Lung microvascular endothelial cell (primary cell): ENCODE measurements at places on chromosomes 13 and 19. TPM values are rescaled to one million over a fixed set of nuclear protein-coding genes. Genes with fewer than 3 reads are reported as not detected.

DNA sequence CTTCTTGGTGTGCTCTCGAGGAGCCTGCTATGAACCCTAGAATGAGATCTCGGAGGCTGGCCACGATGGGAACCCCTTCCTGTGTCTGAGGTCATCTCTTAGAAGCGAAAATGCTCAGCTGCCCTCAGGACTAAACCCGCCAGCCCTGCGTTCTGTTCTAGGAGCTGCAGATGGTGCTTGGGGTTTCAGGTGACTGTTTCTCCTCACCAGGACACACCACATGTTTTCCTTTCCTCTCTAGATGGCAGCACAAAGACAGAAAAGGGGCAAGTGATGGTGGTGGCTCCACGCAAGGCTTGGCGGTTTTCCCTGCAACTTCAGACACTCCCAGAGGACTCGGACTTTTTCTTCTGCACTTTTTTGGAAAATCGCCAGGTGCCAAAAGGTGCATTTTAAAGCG lies 60.1 kb downstream of the RNASEH2B start:
- no peak for DNase-seq

DNA sequence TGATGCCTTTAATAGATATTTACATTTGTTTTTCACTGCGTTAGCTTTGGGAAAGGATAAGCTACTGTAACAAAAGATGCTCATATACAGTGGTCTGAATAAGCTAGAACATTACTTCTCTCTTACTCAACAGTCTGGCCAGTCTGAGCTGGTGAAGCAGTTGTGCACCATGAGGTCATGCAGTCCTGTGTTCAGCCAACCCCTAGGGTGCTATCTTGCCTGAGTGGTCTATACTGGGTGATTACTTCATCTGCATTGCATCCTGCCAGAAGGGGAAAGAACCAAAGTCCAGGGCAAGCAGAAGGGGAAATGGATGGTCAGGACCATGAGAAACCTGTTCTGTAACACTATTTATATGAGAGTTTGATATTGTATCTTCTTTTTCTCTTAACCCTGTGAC lies 31.5 kb downstream of the ERCC5 start:
- peak; percentile 23 for DNase-seq

DNA sequence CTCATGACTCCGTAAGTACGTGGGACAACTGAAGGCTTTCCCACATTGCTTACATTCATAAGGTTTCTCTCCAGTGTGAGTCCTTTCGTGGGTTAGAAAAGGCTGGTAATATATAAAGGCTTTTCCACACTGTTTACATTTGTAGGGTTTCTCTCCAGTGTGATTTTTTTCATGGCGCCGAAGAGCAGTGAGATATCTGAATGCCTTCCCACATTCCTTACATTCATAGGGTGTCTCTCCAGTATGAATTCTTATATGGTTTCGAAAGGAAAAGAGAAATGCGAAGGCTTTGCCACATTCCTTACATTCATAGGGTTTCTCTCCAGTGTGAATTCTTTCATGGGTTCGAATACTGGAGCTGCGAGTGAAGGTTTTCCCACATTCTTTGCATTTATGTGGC lies 29.5 kb downstream of the ZNF490 start:
- DNase-seq, result no peak

DNA sequence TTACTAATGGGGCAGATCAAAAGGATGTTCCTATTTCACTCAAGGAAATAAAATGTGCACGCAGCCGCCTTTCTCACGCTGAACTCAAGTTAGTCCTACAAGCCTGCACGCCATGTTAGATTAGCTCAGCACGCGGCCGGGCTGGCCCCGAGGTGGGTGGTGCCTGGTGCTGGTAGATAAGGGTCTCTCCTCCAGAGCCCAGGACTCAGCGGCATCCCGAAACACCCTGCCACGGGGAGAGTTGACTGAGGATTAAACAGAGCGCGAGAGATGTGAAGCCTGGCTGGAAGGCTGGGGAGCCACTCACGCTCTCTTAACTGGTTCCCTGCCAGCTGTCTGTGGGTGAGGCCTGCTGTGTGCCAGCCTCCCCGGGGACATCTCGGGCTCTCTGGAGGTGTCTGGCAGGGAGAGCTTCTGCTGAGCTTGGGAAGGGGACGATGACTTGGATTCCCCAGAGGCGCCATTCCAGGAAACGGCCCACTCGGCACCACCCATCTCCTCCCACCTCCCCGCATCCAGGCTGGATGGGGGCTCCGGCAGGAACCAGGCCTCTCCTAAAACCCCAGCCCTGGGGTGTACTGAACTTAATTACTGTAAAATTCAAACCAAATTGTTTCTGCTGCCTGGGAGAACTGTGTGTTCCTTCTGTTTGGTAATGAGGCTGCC lies 122.2 kb downstream of the KDM4B start:
- DNase-seq, result no peak

DNA sequence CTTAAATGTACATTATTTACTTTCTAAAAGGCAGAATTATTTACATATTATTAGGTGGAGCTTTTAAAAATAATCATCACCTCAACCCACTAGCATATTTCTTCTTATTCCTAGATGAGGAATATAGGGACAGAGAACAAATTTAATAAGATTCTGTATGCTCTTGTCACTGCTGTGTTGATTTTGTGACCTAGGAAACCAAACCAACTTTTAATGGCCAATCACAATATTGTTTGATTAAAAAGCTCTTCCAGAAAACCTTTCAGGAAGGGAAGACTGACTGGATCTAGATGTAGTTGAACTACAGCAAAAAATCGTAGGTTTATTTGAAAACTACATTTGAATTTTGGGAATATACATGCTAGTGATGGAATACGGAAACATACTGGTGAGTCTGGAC lies 91.8 kb upstream of the RAP2A start:
- peak; percentile 25 for DNase-seq

GRCh38 chr19:33429891-33430673 lies 56.6 kb downstream of the CEBPG start:
- no peak for DNase-seq

- no peak for DNase-seq
Observed at GRCh38 chr13:110332750-110333149, 25.7 kb downstream of the COL4A2 start.

IGSF23 gene
- total RNA-seq, result 0.22 TPM in 1 of 2 replicates, not detected in the other

SCAMP4 gene
- total RNA-seq, result 19.0 and 26.6 TPM in 2 replicates
